ENCODE measurements at places on chromosomes 16 and 17.

GRCh38 chr17:72351884-72352346 lies 231.1 kb downstream of the SOX9 start:
- no peak for DNase-seq

- DNase-seq = no peak
These were observed 14.5 kb downstream of the MAP1LC3B start for GRCh38 chr16:87406495-87407088.

GRCh38 chr16:82638095-82638798 lies 11.5 kb downstream of the CDH13 start:
- no peak for DNase-seq

- no peak for DNase-seq
These were observed 29.9 kb downstream of the DYNLL2 start for GRCh38 chr17:58112970-58113631.

DNA sequence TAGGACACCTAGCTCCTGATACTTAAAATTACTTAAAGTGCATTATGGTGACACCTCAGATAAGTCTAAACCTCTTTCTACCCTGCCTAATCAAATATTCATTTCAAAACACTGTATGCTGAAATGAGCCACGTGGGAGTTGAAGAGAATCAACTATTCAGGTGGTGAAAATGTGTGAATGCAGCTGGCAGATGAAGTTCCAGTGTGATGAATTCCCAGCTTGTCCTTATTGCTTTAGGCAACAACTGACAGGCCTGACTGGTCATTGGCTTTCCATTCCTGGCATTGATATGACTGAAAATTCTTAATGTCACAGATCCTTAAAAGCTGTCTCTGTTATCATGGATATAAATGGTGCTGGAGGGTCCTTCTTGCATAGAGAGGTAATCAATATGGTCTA lies 301.9 kb upstream of the TBX2 start:
- DNase-seq = no peak

DNA sequence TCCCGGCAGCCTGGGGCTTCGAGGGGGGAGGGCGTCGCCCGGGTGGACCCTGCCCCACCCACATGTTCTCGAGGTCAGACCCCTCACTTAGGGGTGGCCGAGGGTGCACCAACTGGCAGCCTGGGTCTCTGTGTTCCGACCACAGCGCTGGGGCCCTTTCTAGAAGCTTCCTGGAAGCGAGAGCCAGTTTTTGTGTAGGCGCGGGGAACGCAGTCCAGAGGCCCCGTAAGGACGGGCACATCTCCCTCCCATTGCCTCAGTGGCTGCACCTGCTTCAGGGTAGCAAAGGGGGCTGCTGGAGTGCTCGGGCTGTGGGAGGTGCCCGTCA lies 148.3 kb downstream of the BANP start:
- no peak for DNase-seq

- no peak for DNase-seq
These were observed 22.3 kb upstream of the PABPN1L start for GRCh38 chr16:88888461-88889387.

GRCh38 chr16:11955713-11956123 lies 9.3 kb upstream of the TNFRSF17 start:
- no peak for DNase-seq

DNA sequence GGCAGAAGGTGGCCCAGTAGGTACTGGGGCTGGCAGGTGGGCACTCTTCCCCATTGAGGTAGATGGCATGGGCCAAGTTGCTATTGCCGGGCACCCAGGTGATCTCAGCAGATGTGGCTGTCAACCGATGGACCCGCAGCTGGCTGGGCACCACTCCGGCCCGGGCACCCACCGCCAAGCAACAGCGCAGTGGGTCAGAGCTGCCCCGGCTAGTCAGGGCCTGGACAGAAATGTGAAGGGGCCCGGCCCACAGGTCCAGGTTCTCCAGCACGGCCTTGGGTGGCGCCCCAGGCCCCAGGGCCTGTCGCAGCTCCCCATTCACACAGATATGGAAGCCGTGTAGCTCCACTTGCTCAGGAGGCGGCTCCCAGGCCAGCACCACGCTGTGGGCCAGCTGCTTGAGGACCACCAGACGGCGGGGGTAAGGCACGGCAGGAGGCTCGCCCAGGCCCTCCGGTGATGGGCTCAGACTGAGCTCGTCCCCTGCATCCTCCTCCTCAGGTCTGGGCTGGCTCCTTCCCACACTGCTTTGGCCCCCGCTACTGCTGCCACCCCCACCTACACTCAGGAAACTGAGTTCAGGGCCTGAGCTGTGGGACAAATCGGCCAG lies 16.5 kb downstream of the TSPOAP1 start:
- DNase-seq = no peak

DNA sequence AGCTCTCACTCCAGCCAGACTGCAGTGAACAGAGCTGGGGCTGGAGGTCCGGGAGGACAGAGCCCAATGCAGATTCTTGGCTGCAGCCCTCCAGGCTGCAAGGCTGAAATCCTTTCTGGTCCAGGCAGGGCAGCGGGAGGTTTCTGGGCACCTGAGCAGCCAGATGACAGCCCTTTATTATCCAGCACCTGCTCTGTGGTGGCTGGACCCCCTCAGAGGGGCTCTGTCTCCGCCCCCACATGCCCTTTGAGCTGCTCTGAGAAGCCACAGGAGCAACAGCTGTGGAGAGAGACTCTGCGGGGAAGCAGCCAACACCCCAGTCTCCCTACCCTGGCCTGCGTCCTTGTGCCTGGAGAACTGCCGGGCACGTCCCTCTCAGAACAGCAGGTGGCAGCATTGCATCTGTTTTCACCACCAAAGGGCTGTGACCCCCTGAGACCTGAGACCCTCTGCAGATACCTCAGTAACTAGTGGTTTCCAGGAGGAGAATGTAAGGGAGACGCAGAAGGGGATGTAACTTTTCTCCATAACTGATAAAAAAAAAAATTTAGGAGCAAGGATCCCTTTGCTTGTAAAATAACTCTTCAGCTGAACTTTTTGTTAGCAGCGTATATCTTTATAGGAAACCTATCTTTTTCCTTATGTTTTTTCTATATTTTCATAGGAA lies 3.7 kb upstream of the CNP start:
- no peak for DNase-seq

- no peak for DNase-seq
These were observed 210.4 kb upstream of the N4BP1 start for GRCh38 chr16:48820379-48820778.

DNA sequence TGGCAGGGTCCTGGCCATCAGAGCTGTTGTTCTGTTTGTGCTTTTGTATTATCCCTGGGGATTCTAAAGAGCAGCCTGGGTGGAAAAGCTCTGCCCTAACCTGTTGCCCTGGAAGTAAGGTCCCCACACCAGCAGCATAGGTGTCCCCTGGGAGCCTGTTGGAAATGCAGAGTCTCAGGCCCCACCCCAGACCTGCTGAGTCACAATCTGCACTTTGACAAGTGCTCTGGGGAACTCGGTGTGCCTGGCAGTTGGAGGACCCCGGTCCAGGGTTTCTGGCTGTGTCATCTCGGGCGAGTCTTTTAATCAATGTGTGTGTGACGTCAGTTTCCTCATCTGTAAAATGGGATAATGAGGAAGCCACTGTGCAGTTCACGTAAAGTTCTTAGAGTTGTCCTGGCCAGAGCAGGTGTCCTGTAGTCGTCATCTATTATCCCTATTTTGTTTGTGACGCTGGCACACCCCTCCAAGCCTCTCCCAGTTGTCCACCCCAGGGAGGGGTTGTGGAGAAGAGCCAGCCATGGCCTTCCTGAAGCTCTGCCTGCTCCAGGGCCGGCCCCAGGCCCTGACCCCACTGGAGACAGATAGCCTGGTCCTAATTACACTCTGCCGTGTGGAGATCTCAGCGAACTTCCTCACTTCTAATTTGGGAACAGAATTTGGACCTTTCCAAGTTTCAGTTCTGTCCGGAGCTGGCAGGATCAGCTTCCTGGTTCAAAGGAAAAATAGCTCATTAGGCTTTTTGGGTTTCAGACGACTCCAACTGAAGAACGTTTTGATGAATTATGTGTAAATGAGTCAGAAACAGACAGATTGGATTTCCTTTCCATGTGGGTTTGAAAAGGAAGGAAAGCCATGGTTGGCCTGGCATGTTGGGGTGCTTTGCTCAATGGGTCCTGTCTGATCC lies 295.7 kb upstream of the FOXF1 start:
- DNase-seq = no peak

GRCh38 chr17:45248132-45248957 lies 13.5 kb downstream of the SPATA32 start:
- DNase-seq = no peak

DNA sequence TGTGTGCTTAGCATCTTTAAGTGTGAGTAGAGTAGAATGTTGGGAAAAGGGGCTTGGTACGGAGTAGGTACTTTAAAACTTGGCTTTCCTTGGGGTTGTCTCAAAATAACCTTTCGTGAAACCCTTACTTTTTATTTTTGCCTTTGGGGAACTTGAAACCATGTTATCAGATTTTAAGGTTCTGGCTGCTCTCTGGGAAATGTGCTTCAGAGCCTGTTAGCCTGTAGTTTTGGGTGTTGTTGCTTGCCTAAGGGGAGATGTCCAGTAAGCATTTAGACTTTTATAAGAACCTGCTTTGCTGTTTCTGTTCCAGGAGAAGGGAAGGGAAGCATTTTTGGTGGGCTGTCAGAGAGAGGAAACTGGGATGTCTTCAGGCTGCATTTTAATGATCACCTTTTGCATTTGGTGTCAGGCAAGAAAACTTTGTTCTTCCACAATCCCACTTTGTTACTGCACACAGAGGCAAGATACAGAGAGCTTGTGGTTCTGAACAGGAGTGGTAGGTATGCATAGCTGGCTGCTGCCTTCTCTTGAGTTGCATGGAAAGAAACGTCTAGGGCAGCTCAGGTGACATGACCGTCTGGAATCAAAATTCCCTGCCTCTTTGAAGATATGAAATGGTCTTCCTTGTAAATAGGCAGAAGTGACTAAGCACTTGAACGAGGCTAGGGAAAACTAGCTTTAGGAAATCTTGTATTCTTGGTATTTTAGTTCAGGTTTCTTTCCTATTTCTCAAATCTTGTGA lies 1.7 kb downstream of the RABEP1 start:
- DNase-seq = no peak

GRCh38 chr17:73698966-73699365 lies 54.7 kb upstream of the SDK2 start:
- DNase-seq = no peak

DNA sequence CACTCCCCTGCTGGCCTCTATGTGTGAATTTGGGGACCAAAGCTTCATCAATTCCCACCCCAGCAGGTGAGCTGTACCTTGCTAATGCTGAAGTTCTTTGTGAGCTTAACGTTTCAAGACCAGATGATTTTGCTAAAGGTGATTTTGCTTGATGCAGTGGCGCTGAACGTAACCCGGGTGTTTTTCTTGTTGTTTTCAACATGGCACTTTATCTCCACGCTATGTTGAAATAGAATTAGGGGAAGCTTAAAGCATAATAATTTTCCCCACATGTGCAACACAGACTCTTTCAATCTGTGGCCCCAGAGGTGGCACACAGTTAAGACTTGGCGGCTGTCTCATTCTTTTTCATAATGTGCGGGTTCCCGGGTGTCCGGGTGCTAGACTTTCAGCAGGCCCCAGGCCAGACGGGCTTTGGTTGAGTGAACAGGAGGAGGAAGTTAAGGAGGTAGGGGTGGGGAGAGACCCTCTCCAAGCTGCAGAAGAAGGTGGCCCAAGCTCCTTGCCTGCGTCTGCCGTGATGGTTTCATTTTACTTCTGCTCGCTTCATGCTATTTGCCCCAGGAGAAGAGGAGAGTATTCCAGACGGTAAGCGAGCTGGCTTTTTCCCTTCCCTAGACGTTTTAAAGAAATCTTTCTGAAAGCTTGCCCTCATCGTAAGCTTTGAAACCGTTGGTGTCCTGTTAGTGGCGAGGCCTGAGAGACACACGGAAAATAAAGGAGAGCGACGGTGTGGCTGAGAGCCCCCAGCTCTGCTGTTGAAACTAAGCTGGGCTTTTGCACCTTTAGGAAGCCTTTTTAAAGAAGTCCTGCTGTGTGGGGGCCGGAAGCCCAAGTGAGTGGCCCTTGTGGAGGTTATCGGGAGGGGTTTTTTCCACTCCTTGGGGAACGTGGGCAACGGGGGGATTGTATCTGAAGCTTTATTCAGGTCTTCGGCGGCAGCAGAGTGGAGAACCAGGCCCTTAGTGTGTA lies 4.2 kb downstream of the FOXC2 start:
- DNase-seq = no peak

- DNase-seq = no peak
These were observed 23.5 kb downstream of the NFE2L1 start for GRCh38 chr17:48071654-48072053.

DNA sequence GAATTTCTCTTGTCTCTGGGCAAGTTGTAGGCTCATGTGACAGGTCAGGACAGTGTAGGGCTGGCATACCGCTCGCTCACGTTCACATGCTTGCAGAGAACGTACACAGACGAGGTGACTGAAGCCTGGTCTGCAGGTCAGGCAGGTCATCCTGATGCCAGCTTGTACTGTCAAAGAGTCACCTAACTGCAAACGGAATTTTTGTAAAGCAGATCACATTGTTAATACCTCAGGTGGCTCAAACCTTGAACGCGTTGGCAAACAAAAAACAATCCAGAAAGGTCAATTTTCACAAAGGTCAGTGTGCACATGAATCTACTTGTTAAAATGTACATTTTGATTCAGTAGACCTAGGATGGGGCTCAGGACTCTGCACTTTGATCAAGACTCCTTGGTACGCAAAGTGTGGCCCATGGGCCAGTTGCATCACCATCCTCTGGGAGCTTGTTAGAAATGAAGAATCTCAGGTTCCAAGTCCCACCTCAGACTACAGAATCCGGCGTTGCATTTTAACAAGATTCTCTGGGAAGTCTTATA lies 28.6 kb downstream of the ANKRD40 start:
- DNase-seq = no peak

- DNase-seq = no peak
These were observed 6.1 kb upstream of the PRKCA start for GRCh38 chr17:66296289-66296725.

- no peak for DNase-seq
These were observed 8.3 kb upstream of the MAP2K3 start for GRCh38 chr17:21276264-21276588.

DNA sequence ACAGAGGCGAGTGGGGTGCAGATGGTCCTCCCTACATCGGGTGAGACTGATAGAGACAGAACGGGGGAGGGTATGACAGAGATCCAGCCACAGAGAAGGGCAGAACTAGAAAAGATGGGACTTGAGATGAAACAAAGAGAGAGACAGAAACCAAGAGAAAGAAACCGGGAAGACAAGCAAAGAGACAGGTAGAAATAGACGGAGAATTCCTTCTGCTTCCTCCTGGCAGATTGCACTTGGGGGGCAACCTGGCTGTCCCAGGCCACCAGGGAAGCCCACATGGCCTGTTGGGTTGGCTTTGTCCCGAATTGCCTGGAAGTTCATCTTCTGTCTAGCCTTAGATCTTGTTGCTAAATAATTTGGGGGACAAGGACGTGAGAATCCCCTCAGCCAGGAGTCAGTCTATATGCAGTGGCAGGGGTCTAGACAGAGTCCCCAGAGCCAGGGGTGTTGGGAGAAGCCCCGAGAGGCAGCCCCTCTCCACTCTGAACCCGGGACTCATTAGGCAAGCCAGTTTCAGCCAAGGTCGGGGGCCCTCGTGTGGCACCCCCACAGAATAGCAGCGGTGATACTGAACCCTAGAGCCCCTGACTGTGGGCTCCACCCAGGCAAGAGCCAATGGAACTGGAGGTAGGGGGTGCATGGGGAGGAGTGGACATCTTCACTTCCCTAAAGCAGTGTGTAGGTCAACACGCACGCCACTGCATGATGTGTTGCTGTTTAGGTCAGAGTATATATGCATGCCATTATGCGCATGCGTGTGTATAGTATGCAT lies 627 bp upstream of the TSPOAP1 start:
- DNase-seq = no peak

- DNase-seq = no peak
These were observed 9.8 kb downstream of the SLC16A3 start for GRCh38 chr17:82238472-82239201.

Data from NCI-H187 treated with DMSO at 0.1 percent for 48 hours (cell line).